Right cardiac atrium (tissue), 5 donors: ENCODE measurements at places on chromosomes 4 and X. TPM values are rescaled to one million over a fixed set of nuclear protein-coding genes. Genes with fewer than 3 reads are reported as not detected.

- DNase-seq, result no peak
Measured at GRCh38 chrX:77167993-77168392, 279.2 kb upstream of the FGF16 start.

DNA sequence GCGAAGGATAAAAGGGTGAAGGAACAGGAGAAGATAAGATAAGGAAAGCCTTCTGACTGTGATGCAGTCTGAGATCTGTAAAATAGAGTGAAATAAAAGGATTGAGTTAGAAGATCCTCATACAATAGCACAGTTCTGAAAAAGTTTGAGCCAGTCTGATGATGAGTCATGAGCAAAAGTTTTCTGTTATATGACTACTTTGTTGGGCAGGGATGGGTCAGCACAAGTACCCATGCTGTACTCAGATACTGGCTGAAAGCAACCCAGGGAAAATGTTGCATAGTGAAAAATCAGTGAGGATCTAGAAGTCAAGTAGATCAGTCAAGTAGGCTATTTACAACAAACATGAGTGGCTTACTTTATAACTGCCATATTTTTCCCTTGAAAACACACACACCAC is 253.5 kb downstream of the PCDH10 start:
- DNase-seq, result no peak

GRCh38 chr4:47786958-47787370 is 50.9 kb downstream of the CORIN start:
- DNase-seq, result no peak

AKAP4 gene
- not detected for polyA plus RNA-seq

GRCh38 chr4:48556268-48556667 is 66.2 kb downstream of the ZAR1 start:
- DNase-seq, result no peak

- DNase-seq, result no peak
Measured at GRCh38 chrX:48616576-48616975, 19.3 kb downstream of the WDR13 start.

DNA sequence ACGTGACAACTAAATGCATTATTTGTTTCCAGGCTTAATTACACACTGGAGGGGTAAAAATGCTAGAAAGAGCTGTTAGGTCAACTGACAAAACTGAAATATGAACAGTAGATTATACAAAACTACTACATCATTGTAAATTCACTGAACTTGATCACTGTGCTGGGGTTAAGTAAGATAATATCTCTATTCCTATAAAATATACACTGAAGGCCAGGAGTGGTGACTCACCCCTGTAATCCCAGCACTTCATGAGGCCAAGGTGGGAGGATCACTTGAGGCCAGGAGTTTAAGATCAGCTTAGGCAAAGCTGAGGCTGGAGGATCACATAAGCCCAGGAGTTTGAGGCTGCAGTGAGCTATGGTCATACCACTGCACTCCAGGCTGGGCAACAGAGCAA is 31.8 kb upstream of the NKX6-1 start:
- DNase-seq, result no peak

DNA sequence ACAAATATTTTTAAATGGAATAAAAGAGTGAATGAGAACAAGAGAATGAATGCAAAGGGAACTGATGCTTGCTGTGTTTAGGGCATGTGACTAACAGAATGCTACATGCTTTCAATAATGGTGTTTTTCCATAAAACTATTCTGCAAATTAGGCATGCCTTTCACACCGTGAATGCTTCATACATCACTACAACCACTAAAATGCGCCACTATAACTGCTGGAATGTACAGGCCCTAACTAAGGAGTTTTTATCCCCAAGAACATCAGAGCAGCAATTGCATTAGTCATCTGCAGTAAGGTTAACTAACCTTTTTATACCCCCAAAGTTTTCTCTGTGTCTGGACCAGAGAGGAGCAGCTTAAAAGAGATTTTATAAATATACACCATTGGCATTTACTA is 190.4 kb downstream of the ARAP2 start:
- no peak for DNase-seq

STPG2 gene
- not detected for polyA plus RNA-seq

DNA sequence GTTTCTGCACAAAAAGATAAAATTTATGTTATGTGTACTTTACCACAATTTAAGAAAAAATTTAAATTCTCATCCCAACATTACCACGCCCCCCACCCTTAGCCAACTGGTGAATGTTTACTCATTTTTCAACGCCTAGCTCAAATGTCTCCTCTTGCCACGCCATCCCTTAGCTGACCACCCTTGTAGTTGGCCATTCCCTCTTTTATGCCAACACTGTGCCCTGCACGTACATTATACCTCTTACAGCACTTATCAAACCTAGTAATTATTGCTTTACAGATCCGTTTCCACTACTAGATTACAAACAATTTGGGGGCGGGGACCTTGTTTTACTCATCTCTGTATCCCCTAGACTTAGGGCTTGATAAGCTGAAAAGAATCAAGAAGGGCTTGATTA is 644 bp downstream of the ERCC6L start:
- DNase-seq, result no peak

DNA sequence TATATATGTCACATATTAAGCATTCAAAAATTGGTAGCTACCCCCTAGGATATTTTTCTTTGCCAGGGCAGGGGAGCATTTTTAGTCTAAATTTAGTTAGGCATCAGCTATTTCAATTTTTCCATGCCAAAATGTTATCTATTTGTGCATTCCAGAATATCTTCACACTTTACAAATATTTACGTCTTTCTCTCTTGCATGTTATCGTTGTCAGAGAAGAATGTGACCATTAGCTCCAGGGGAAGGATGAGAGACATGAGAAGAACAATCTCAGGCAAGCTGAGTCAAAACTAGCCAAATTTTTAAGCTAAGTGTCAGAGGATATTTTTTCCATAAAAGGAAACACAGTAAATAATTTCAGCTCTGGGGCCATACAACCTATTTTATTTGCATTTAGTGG is 885.0 kb upstream of the EPHA5 start:
- no peak for DNase-seq

GRCh38 chr4:151260526-151260925 is 16.4 kb upstream of the PRSS48 start:
- DNase-seq, result no peak

CT83 gene
- polyA plus RNA-seq, result not detected

LANCL3 gene
- 0.11 TPM for polyA plus RNA-seq

- no peak for DNase-seq
Measured at GRCh38 chrX:153857348-153857903, 27.1 kb upstream of the PDZD4 start.

DNA sequence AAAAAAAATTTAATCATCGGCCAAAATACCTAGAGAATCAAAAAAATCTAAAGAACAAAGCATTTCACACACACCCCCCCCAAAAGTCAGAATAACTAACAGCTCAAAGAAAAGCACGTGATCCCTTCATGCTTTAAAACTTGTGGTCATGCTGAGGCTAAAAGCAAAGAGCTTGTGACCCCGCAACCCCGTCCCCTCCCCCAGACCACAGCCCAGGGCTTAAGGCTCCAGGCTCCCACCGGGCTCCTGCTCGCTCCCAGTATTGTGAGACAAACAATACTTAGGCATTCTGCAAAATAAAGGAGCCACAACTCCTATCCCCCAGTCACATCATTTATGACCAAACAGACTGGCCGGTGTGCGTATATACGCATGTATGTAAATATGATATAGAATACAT is 62.1 kb upstream of the CCDC160 start:
- DNase-seq, result no peak

ADAMTS3 gene
- 0.70 TPM for polyA plus RNA-seq

RHOXF2 gene
- polyA plus RNA-seq, result not detected

- no peak for DNase-seq
Measured at GRCh38 chr4:71162386-71162785, 168.9 kb downstream of the DCK start.

CC2D2A gene
- polyA plus RNA-seq, result 13.0 TPM

DNA sequence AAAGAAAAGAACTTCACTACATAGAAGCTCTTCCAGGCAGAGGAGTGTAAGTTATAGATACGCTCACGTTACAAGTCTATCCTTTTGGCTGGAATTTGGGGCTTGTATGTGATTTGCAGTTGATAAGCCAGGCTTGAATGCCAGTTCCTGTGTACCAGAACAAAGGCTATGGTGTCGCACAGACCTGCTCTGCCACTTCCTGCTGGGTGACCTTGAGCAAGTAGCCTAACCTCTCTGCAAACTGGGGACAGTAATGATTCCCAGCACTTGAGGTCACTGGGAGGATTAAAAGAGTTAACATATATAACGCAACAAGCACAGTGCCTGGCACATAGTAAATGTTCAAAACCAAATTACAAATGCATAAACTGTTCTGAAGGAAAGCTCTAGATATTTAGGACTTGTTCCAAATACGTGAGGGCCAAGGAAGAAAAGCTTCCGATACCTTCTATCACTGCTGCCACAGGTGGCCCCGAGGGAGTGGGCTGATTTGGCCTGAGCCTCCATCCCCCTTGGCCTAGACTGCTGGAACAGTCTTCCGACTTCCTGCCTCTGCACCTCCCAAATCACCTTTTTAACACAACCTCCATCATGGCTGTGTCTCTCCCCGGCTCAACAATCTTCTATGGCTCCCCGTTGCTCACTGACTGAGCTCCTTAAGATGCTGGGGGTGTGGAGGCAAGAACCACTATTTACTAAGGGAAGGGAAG is 1.3 kb upstream of the SOWAHD start:
- no peak for DNase-seq

DNA sequence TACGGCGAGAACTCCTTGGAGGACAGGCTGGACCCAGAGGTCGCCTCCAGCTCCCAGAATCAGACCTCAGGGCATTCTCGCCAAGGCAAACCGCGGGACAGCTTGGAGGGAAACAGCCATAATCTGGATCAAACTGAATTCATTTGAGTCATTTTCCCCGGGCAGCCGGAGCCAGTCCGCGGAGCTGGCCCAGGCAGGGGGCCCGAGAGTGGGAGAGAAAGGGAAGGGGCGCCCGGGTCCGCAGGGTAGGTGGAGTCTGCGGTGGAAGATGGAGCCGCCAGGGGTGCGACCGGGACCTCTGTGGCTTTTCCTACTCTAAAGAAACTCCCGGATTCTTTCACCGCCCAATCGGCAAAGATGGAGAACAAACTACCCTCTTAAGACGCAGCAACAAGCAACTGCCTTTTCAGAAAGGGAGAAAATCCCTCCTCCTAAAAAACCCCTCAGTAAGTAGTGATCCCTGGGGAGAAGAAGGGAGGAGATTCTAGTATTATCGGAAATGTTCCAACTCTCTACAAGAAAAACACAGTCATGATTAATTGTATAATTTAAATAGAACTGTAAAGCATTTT is 5.2 kb downstream of the NKX3-2 start:
- DNase-seq, result no peak

DNA sequence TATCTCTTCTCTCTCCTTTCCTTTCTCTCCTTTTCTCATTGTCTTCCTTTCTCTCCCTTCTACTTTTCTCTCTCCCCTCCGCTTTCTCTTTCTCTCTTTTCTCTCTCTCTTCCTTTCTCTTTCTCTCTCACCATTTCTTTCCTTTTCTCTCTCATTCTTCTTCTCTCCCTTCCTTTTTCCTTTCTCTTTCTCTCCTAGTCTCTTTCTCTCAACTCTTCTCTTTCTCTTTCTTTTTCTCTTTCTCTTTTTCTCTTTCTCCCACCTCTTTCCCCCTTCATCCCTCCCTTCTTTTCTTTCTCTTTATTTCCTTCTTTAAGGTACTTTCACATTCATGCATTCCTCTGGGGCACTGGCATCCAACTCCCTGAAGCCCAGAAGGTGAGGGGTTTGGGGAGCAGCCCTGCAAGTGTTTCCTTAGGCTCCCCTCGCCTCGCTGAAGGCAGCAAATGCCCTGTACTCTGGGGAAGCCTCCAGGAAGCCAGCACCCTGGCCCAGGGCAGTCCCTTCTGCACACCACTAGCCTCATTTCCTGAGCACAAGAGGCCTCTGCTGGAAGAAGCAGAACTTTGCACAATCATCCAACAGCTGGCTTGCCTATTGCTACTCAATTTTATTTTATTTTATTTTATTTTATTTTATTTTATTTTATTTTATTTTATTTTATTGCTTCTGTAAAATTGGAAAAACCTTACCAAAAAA is 124.2 kb downstream of the NFKB1 start:
- peak; percentile 67 for DNase-seq
